CD8-positive, alpha-beta memory T cell (primary cell): ENCODE measurements at places on chromosomes 5 and 9. TPM values are rescaled to one million over a fixed set of nuclear protein-coding genes. Genes with fewer than 3 reads are reported as not detected.

- H3K27ac ChIP-seq: no peak overlapping the region
- no peaks in the 10 kb centered on the region for H3K36me3 ChIP-seq
- H3K4me1 ChIP-seq: no peaks in the 10 kb centered on the region
- DNase-seq: no peak
- no peak overlapping the region for H3K4me3 ChIP-seq
Measured at GRCh38 chr5:79229357-79230174, 6.4 kb upstream of the JMY start.

DNA sequence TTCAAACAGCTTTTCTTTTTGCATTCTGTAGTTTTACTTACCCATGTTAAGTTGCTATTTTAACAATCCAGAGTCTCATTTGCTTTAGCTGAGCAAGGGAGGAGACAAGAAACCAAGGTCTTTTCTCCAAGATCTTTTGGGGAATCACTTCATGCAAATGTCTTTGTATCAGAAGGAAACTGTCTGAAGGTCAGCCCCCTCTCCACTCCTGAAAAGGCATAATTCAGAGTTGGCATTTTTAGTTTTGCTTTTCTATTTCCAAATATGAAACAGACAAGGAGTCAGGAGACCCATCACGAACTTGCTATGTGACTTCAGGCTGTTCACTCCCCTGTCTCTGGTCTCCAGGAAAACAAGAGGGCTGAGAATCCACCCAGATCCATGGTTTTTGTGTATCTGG is 12.3 kb upstream of the TNFSF15 start:
- H3K27me3 ChIP-seq: no peaks in the 10 kb centered on the region
- DNase-seq: no peak
- no peak overlapping the region for H3K27ac ChIP-seq
- H3K36me3 ChIP-seq: no peaks in the 10 kb centered on the region

- DNase-seq: no peak
- H3K27ac ChIP-seq: no peak overlapping the region
- no peak overlapping the region for H3K4me3 ChIP-seq
- no peaks in the 10 kb centered on the region for H3K27me3 ChIP-seq
Measured at GRCh38 chr5:92659246-92659645, 921.8 kb downstream of the NR2F1-AS1 start.

GRCh38 chr5:60248901-60249300 is 355.4 kb upstream of the PDE4D start:
- no peaks in the 10 kb centered on the region for H3K36me3 ChIP-seq
- DNase-seq: no peak
- no peak overlapping the region for H3K4me3 ChIP-seq

GRCh38 chr5:64323591-64323990 is 157.9 kb downstream of the RNF180 start:
- H3K36me3 ChIP-seq: no peaks in the 10 kb centered on the region
- no peak for DNase-seq
- H3K27ac ChIP-seq: no peak overlapping the region
- H3K4me1 ChIP-seq: no peaks in the 10 kb centered on the region
- H3K27me3 ChIP-seq: no peaks in the 10 kb centered on the region
- no peak overlapping the region for H3K4me3 ChIP-seq

- no peaks in the 10 kb centered on the region for H3K27me3 ChIP-seq
- DNase-seq: no peak
- no peaks in the 10 kb centered on the region for H3K36me3 ChIP-seq
- no peak overlapping the region for H3K27ac ChIP-seq
- H3K4me3 ChIP-seq: no peak overlapping the region
Measured at GRCh38 chr5:50343715-50344114, 97.4 kb downstream of the EMB start.

DNA sequence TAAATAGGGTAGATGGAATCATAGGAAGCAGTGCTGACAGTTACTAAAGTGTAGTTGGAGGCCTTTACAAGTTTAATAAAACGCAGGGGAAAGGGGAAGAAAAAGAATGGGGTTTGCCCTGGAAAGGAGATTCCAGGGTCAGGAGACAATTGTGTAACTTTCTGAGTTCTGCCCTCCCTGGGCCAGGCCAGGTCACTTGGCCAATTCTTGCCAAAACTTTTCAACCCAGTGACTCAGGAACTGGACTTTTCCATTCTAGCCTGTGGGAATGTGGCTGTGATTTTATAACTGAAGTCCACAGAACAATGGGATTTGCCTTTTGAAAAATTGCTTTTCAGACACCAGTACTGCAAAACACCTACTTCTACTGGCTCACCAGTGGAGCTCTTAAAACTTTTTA is 289.8 kb upstream of the ANKRD55 start:
- no peak for DNase-seq
- no peaks in the 10 kb centered on the region for H3K36me3 ChIP-seq
- no peak overlapping the region for H3K4me3 ChIP-seq
- H3K27me3 ChIP-seq: no peaks in the 10 kb centered on the region
- H3K4me1 ChIP-seq: no peaks in the 10 kb centered on the region
- no peak overlapping the region for H3K27ac ChIP-seq

- H3K4me3 ChIP-seq: no peak overlapping the region
- no peak for DNase-seq
- no peak overlapping the region for H3K27ac ChIP-seq
- H3K27me3 ChIP-seq: no peaks in the 10 kb centered on the region
- H3K36me3 ChIP-seq: peaks cover 17% of the 10 kb centered on the region
Measured at GRCh38 chr5:32277798-32278197, 34.9 kb downstream of the MTMR12 start.

DNA sequence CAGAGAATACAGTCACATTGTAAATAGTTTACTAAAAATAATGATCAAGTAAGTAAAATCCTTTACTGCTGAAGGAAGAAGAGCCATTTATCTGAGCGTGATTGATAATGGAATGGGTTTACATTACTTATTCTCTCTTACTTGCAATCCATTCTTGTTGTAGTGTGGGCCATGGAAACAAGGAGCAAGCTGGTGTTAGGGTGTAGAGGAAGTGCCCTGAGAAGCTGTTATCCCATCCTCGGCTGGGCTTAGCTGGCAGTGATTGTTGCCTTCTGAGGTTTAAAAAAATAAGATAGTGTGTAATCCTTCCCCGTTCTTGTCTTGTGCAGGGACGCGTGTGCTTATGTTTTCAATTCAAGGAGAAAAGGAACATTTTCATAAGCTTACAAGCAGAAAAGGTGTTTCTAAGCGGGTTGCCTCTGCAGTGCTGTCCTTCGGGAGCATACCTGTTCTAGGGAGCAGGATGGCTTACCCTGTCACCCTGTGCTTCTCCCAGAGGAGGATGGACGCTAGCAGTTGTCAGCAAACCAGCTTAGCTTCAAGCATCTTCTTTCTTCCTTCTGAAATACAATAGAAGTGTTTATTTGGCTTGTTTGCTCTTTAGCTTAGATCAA is 188.3 kb downstream of the ARHGEF28 start:
- no peaks in the 10 kb centered on the region for H3K4me1 ChIP-seq
- no peak overlapping the region for H3K27ac ChIP-seq
- no peak overlapping the region for H3K4me3 ChIP-seq
- H3K27me3 ChIP-seq: no peaks in the 10 kb centered on the region

DNA sequence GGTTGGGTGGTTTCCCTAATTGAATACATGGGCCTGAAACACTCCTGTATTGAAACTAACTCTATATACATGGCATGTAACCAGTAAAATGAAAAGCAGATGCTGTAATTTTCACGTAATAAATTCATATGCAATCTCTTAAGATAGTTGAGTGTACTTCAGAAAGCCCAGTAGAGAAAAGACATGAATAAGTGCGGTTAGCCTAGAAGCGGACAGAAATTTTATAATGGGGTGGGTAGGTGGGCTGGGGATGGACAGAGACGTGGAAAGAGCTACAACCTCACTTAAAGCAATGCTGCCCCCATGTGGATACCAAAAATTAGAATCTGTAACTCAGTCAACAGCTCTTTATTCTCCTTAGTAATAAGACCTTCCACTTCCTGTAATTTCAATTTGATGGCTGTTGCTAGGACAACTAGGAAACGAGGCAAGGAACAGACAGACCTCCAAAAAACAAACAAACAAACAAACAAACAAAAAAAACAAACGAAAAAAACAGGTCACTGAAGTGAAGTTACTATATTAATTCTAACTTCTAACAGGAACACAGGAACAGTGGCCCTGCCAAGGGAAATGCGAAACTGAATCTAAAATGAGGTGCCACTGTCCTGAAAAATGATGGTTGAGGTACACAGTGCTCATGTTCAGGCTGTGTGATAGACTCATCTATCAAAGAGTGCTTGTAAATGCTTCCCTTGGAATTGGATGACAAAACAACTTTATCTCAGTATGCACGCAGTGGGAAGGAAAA is 103.4 kb upstream of the GNA14 start:
- no peaks in the 10 kb centered on the region for H3K4me1 ChIP-seq
- no peaks in the 10 kb centered on the region for H3K27me3 ChIP-seq
- DNase-seq: no peak

- no peak overlapping the region for H3K4me3 ChIP-seq
- no peak overlapping the region for H3K27ac ChIP-seq
- peaks cover 29% of the 10 kb centered on the region for H3K4me1 ChIP-seq
- no peaks in the 10 kb centered on the region for H3K36me3 ChIP-seq
Measured at GRCh38 chr9:87710443-87710842, 15.5 kb upstream of the CTSL start.

DNA sequence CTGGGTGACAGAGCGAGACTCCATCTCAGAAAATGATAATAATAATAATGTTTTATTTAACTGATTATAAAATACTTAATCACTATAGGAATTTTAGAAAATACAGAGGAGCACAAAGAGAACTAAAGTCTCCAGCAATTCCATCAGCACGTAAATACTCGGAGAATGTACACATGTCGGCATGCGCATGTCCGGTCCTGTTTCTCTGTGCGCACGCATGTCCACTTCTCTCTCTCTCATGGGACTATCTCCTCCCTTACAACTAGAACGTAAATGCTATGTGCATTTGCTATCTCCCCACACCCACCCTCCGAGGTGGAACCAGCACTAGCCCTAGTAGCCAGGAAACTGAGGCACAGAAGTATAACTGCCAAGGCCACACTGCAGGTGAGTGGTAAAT is 19.0 kb downstream of the CCNJL start:
- H3K4me1 ChIP-seq: no peaks in the 10 kb centered on the region
- H3K4me3 ChIP-seq: no peak overlapping the region
- H3K36me3 ChIP-seq: no peaks in the 10 kb centered on the region
- no peaks in the 10 kb centered on the region for H3K27me3 ChIP-seq
- H3K27ac ChIP-seq: no peak overlapping the region

- no peak overlapping the region for H3K4me3 ChIP-seq
- peaks cover 15% of the 10 kb centered on the region for H3K4me1 ChIP-seq
- H3K36me3 ChIP-seq: no peaks in the 10 kb centered on the region
- no peaks in the 10 kb centered on the region for H3K27me3 ChIP-seq
- no peak overlapping the region for H3K27ac ChIP-seq
Measured at GRCh38 chr5:157566902-157567489, 8.6 kb downstream of the ADAM19 start.

DNA sequence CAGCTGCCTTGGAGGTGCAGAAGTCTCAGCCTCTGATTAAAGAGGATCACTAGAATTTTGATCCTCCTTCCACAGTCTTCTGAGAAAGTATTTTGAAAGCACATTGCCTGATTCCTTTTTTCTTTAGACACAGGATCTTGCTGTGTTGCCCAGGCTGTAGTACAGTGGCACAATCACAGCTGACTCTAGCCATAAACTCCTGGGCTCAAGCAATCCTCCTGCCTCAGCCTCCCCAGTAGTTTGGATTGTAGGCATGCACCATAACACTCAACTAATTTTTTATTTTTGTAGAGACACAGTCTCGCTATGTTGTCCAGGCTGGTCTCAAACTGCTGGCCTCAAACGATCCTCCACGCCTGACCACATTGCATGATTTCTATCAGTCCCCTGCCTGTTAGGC is 74.5 kb downstream of the FAM78A start:
- H3K27ac ChIP-seq: no peak overlapping the region
- no peak overlapping the region for H3K4me3 ChIP-seq
- peaks cover 56% of the 10 kb centered on the region for H3K36me3 ChIP-seq
- no peaks in the 10 kb centered on the region for H3K27me3 ChIP-seq
- H3K4me1 ChIP-seq: no peaks in the 10 kb centered on the region

DNA sequence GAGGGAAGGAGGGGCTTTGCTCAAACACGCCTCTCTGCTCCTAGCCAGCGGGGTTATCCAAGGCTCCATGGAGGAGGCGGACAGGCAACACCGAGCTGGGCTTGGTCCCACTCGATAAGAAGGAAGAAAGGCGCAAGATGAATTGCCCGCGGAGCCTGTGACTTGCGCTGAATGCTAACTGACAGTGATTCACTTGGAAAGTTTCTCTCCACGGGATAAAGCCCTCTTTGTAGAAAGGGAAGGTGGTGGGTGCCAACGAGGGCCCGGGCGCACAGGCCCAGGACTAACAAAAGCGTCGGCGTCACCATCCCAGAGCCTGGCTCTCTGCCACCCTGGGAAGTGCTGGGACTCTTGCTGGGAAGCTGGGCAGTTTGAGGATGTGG is 76.0 kb downstream of the VAV2 start:
- no peak overlapping the region for H3K27ac ChIP-seq
- no peaks in the 10 kb centered on the region for H3K4me1 ChIP-seq
- no peak overlapping the region for H3K4me3 ChIP-seq
- no peaks in the 10 kb centered on the region for H3K27me3 ChIP-seq
- H3K36me3 ChIP-seq: no peaks in the 10 kb centered on the region

- no peak for DNase-seq
- H3K4me1 ChIP-seq: no peaks in the 10 kb centered on the region
- H3K4me3 ChIP-seq: no peak overlapping the region
- no peaks in the 10 kb centered on the region for H3K27me3 ChIP-seq
- H3K27ac ChIP-seq: no peak overlapping the region
Measured at GRCh38 chr9:127676638-127677037, 30.1 kb upstream of the CFAP157 start.

DNA sequence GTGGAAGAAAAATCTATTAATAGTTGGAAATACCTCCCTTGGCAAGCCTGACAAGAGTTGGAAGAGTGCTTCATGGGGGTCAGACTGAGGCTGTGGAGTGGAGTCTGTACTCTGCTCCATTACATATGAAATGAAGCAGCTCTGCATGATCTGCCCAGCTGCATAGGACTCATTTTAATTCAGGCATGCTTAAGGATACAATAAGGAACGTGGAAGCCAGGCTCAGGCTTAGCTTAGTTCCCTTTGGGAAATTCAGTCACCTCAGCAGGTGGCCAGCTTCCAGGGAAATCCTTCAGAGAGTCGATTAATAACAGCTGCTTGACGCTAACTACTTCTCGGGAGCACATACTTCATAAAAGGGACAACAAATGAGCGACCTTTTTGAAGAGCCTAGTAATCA is 1672.9 kb upstream of the WWC1 start:
- H3K27me3 ChIP-seq: no peaks in the 10 kb centered on the region
- H3K4me1 ChIP-seq: no peaks in the 10 kb centered on the region
- H3K4me3 ChIP-seq: no peak overlapping the region
- no peak overlapping the region for H3K27ac ChIP-seq

Gene NUTM2F
- not detected for polyA plus RNA-seq

Gene CXXC5
- 67.0 TPM for polyA plus RNA-seq

Gene NR5A1
- not detected for polyA plus RNA-seq

Gene GIN1
- 10.4 TPM for polyA plus RNA-seq

Gene PTGER4
- polyA plus RNA-seq: 84.1 TPM

Gene CXCL14
- not detected for polyA plus RNA-seq

Gene SLC34A3
- not detected for polyA plus RNA-seq

Gene CCNO
- 0.12 TPM for polyA plus RNA-seq

Gene DNAH5
- polyA plus RNA-seq: not detected

Gene SFXN1
- polyA plus RNA-seq: 68.1 TPM

Gene HK3
- not detected for polyA plus RNA-seq

Gene SHB
- 0.64 TPM for polyA plus RNA-seq

Gene EMB
- polyA plus RNA-seq: 220 TPM
